ENCODE measurements at places on chromosomes 3 and 15.

DNA sequence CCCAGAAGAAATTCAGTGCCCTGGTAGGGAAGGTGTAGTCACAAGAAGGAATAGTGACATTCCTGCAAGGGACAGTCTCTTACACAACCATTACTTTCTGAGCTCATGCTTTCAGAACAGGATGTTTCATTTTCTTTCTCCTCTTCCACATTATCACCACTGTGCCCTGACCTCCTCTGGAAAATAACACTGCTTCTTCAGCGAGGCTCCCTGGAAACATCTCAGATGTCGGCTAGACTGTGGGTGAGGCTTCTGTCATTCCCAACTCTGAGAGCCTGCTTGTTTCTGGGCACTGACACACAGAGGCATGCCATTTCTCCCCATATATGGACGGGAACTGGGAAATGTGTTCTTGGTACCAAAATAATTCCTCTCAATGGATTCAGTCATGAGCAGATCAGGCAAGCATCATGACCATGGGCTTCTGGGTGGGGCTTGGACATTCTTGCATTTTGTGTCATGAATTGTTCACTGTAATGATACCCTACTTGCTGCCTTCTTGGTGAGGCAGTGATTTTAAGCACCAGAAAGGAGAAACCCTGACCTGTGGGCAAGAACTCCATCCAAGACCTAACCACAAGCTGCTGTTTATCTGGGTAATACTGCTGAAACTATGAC is 14.3 kb upstream of the TNFAIP8L3 start:
- no peak for DNase-seq

- peak; percentile 14 for DNase-seq
These were observed 240.1 kb downstream of the ISL2 start for GRCh38 chr15:76576523-76577279.

- no peak for DNase-seq
These were observed 7.7 kb downstream of the CXCR6 start for GRCh38 chr3:45950686-45951600.

DNA sequence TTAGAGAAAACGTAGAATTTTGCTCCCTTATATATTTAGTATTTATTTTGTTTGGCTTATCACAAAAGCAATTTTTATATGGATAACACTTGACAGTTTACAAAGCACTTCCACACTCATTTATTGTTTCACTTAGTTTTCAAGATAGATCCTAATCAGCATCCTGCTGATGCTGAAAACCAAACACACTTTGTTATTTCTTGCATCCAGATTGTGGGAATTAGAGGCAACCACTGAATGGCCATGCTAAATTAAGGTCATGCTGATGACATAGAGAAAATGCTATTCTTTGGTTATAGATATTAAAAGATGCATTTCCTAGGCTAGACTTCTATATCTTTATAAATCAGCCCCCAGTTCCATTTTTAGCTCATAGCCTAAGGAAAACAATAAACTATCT is 474.1 kb upstream of the KCNMB2 start:
- DNase-seq: no peak

GRCh38 chr3:87333393-87333892 is 57.1 kb upstream of the POU1F1 start:
- no peak for DNase-seq

Data from right renal pelvis (tissue), 4 donors.